NCI-H2081 (cell line): ENCODE measurements at places on chromosomes 13 and 19.
A peak's percentile ranks its signal among the peaks of the same experiment; 100 is the strongest.

DNA sequence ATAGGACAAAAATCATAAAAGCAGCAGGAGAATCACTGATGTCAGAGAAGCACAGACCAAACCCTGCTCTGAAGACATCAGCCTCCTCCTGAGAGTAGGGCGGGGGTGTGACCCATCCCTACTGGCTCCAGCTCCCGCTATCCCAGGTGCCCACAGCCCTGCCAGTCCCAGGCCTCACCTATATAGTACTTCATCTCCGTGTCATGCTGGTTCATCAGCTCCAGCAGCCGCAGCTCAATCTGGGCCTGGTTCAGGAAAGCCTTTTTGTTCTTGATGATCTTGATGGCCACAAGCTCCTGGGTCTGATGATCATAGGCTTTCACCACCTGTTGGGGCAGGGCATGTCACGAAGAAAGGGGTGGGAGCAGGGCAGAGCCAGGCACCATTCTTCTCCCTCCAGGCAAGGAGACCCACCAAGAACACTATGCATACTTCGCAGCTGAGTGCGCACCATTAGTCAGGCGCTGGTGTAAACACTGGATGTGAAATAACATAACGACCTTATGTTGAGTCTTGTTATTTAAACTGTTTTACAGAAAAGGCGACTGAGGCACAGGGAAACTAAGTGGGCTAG is 4.2 kb downstream of the DYRK1B start:
- no peak for DNase-seq

- no peak for DNase-seq
Measured at GRCh38 chr13:78147905-78148304, 229.3 kb upstream of the EDNRB start.

- DNase-seq = peak; percentile 69
Measured at GRCh38 chr13:36919833-36920615, at the start of gene SMAD9. Gene SMAD9, minus strand, starts transcription at chr13:36920238. Its CDS starts 40,549 bp downstream, at chr13:36879689.

GRCh38 chr19:39397360-39398296 is 6.5 kb downstream of the MED29 start:
- peak; percentile 51 for DNase-seq

GRCh38 chr13:74726206-74726605 is 592.0 kb upstream of the KLF12 start:
- DNase-seq = no peak

GRCh38 chr19:6737873-6738786 is 750 bp upstream of the GPR108 start:
- DNase-seq = peak; percentile 61

DNA sequence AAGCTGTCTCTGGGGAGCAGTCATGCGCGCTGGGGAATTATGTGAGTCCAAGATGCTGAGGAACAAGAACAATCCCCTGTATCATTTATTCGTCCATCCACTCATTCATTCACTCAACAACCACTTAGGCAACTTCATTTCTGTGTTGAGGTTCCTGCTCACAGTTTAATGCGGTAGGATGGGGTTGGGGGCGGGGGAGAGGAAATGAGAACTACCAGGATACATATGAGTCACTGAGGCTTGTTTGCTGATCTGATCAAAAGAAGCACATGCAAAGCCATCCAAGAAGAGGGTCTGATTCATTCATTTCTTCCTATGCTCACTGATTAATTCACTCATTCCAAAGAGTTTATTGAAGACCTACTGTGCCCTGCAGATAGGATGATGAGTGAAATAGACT is 20.9 kb downstream of the ZNF536 start:
- no peak for DNase-seq

- DNase-seq = no peak
Measured at GRCh38 chr13:109529964-109530363, 256.4 kb downstream of the IRS2 start.
